ENCODE measurements at places on chromosomes 3 and 15. TPM values are rescaled to one million over a fixed set of nuclear protein-coding genes. Genes with fewer than 3 reads are reported as not detected.

- no peak for DNase-seq
These were observed 72.2 kb upstream of the RAD18 start for GRCh38 chr3:9035473-9035872.

SLC7A14 gene
- total RNA-seq = not detected

- DNase-seq = no peak
These were observed 258.7 kb upstream of the NSMCE3 start for GRCh38 chr15:29528276-29528675.

GADL1 gene
- not detected for total RNA-seq

MORF4L1 gene
- total RNA-seq = 210 TPM

GXYLT2 gene
- 13.3 TPM for total RNA-seq

DNA sequence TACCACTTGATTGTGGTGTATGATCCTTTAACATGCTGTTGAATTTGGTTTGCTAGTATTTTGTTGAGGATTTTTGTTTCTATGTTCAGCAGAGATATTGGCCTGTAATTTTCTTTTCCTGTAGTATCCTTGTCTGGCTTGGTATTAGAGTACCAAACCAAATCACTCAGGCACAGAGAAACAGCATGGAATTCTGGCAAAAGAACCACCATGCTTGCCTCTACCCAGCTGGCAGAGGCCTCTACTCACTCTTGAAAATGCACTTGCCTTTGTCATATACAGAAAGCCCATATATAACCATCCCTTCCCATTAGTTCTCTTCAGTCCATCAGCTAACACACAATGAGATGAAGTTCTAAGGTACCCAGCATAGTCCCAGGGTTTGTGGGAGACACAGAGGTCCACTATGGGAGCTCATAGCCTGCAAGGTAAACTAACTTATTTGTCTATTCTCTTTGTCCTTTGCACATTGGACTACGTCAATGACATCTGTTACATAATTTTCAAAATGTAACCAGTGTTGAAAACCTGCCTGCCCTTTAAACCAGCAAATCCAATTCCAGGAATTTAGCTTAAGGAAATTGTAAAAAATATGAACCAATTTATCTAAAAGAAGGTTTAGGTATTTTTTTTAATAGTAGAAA, 82.1 kb upstream of the POMGNT2 start:
- DNase-seq = no peak

- DNase-seq = no peak
These were observed 52.7 kb downstream of the SETD5 start for GRCh38 chr3:9450126-9450525.

CATSPER2 gene
- 4.0 TPM for total RNA-seq

DNA sequence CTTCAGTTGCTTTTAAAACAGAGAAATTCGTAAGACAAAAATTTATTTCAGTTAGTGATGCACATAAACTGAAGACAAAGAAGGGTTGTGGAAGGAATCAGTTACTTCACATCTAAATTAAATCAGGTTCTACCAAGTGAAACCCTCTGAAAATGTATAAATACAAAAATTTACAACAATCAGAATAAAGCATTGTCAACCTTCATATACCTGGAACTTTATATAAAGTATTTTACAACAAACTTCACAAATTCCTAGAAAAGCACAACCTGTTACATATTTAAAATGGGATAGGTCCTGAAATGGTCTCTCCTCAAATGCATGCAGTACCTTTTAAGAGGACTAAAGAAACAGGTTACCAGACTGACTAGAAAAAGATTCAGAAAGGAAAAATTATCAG, 26.9 kb downstream of the ATOSA start:
- no peak for DNase-seq

NPHP3 gene
- 7.7 TPM for total RNA-seq

GRCh38 chr3:133964547-133964946, 65.2 kb downstream of the SLCO2A1 start:
- DNase-seq = peak; percentile 32

- no peak for DNase-seq
These were observed 57.8 kb upstream of the ETV5 start for GRCh38 chr3:186166491-186167288.

GRCh38 chr3:160472344-160472743, 22.8 kb upstream of the TRIM59 start:
- DNase-seq = no peak

DNA sequence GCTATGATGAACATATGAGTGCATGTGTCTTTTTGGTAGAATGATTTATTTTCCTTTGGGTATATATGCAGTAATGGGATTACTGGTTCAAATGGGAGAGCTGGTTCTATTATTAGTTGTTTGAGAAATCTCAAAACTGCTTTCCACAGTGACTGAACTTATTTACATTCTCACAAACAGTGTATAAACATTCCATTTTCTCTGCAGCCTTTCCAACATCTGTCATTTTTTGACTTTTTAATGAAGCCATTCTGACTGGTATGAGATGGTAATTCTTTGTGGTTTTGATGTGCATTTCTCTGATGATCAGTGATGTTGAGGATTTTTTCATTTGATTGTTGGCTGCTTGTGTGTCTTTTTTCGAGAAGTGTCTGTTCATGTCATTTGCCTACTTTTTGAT, 1124.2 kb downstream of the NAALADL2 start:
- no peak for DNase-seq

UNC13C gene
- total RNA-seq = not detected

GMPS gene
- 42.2 TPM for total RNA-seq

CCDC9B gene
- 56.1 TPM for total RNA-seq

- peak; percentile 33 for DNase-seq
These were observed 153.9 kb upstream of the ARHGEF26 start for GRCh38 chr3:153967260-153967659.

DENND4A gene
- 11.6 TPM for total RNA-seq

DNA sequence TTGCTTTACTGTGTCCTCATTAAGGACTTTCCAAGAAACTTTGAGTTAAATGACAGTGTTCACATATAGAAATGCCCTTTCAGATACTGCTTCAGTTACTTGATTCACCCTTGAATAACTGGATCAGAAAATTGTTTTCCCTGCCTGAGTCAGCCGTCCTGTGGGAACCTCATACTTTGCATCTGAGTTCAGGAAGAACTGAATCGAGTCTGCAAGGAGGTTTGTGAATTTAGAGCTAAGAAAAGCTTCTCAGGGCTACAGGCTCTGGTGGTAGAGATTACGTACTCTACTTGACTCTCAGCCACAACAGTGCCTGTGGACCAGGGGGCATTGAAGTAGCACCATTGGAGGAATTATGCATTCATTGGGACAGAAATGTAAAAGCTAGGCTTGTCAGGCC, 252.4 kb upstream of the C2CD4B start:
- no peak for DNase-seq

TMEM212 gene
- not detected for total RNA-seq

GRCh38 chr15:36758800-36759199, 179.4 kb downstream of the CDIN1 start:
- DNase-seq = no peak

- DNase-seq = no peak
These were observed 322.9 kb downstream of the RORA start for GRCh38 chr15:60906146-60906674.

- DNase-seq = no peak
These were observed 258.5 kb downstream of the PDCD6IP start for GRCh38 chr3:34056951-34057390.

- DNase-seq = no peak
These were observed 10.0 kb downstream of the CCDC13 start for GRCh38 chr3:42763021-42763420.

DNA sequence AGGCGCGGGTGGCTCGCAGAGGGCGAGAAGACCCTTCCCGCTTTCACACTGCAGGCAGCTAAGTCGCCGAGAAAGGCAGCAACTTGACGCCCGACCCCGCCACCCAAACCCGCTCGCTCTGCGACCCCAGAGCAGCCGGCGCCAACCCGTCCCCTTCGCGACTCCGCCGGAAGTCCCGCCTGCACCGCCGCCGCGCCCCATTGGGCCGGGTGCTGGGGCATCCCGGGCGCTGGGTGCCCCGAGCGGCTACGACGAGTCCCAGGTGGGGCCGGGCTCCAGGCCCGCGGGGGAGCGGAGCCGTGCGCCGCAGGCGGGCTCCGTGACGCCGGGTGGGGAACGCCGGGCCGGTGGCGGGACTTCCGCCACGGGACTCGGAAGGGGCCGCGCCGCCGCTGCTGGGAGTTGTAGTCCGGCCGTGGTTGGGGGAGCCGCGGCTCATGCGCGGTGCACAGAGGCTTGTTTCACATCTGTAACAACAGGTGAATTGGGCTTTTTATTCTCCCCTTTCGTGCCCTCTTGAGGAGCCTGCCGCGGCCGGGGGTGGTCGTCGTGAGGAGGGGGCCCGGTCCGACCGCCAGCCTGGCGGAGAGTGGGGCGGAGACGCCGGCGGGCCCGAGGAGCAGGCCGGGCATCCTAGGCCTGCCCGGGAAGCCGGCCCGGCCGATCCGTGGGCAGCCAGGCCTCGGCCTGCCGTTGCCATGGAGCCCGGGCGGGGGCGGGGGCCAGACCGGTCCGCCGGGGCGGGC, at the start of gene DHX30:
Gene DHX30 (plus strand): TSS at position 405 of the 746 bp plus-strand sequence. CDS start 7,546 bp downstream, outside the sequence.
- DNase-seq = peak; percentile 83

- no peak for DNase-seq
These were observed 5.6 kb downstream of the DISP2 start for GRCh38 chr15:40363611-40364010.

- peak; percentile 77 for DNase-seq
These were observed 291.6 kb upstream of the VEPH1 start for GRCh38 chr3:157794771-157795170.

DNA sequence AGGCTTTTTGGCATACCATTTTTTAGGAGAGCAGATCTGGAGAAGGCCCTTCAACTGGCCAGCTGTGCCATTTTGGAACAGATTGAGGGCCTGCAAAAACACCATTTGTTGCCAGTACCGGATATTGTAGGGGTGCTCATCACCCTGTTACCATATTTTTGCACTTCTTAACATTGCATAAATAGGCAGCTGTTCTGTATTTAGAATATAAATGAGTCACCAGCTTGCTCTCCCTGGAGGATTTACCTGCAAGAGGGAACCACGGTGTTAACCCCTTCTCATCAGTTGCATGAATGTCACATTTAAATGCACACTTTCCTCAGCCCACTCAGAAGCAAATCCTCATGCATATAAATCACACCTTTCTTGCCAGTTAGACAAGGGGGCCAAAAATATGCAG, 435.6 kb downstream of the ROBO2 start:
- no peak for DNase-seq

DNA sequence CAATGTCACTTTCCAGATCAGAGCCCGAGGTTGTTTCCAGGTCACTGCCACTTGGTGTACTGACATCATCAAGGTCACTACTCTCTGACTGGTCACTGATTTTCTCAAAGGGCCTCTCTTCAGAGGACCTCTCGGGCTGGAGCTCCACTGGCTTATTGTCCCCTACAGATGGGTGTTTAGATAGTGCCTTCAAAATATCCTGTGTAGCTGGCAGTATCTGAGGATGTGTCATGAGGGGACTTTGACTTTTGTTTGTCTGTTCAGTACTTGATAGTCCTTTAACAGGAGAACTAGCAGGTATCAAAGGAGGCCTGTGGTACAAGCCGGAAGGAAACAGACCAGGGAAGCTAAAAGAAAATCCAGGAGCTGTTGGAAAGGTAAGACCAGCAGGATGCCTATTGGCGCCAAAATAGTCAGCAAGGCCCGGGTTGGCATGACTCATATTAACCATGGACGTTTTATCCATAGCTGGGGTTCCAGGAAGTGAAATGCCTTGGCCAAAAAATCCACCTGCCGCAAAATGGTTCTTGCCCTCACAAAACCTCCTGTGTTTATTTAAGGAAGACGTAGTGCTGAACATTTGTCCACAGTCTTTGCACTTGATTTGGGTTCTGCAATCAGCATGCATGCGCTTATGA, 547.3 kb downstream of the MECOM start:
- no peak for DNase-seq

TGM4 gene
- total RNA-seq = 1.2 TPM

SLCO3A1 gene
- total RNA-seq = 0.07 TPM

SCG5 gene
- 1.6 TPM for total RNA-seq

GRCh38 chr3:115758076-115758763, 134.9 kb downstream of the GAP43 start:
- DNase-seq = peak; percentile 16

DNA sequence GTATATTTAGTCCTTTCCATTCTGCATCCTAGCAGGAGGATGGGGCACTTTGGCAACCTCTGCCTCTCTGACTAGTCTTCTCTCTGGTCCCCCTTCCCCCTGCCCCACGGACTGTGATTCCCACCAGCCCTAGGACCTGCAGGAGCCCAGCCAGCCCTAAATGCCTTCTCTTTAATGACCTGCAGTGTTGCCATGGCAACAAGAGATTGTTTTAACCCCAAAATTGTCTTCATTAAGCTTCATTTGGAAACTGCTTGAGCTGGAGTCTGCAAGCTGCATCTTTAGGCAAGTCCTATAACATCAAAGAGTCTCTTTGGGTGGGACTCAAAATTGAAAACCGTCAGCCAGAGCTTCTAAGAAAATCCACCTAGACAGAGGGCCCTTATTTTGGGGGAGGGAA, 59.7 kb upstream of the ANKRD34C start:
- no peak for DNase-seq

DNA sequence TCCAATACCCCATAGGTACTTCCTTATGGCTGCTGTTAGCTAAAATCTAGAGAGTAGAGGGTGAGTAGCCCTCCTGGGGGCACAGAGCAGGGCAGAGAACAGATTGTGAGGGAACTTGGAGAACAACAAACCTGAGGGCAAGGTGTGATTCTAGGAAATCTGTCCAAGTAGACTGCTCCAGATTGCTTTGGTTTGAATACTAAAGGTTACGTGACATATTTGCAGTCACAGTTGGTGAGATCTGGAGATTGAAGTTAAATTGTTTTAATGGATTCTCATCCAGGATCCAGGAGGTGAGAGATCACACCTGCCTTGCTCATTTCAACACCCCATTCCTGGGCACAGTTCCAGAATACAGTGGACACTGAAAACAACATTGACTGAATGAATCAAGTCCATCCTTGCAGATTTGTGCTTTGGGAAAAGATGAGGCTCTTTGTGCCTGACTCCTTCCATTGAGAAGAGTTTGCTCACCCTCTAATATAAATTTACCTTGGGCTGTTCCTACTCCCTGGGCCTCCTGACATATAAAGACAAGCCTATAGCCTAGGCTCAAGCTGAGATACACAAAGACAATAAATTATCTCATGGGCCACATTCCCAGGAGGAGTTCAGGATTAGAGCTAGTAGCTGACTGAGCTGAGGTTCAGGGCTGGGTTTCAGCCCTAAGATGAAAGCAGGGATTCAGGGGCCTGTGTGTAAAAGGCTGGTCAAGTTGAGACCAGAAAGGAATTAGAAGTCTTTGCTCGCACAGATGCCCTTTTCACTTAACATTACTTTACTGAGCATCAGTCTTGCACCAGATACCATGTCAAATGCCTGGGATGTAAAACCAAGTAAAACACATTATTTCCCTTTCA, 400.9 kb upstream of the MCTP2 start:
- DNase-seq = no peak

CP gene
- not detected for total RNA-seq

DNA sequence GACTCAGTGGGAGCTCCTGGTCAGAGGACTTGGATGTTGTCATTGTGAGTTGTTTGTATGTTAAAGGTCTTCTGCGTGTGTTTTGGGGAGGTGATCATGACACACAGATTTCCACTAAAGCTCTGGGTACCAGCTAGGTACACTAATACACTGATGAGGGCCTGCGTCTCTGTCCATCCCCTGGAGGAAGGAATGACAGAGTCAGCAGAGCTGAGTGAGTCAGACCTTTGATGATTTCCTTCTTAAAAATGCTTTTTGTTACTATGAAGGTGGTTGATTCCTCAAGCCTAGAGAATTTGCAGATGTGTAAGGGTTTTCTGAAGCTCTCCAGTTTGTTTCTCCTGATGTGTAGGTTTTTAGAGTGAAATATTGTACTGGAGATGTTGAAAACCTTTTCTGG, 424.1 kb upstream of the TPM1 start:
- peak; percentile 81 for DNase-seq

All from PC-3 (cell line).